ENCODE measurements at places on chromosomes 5 and 9.

DNA sequence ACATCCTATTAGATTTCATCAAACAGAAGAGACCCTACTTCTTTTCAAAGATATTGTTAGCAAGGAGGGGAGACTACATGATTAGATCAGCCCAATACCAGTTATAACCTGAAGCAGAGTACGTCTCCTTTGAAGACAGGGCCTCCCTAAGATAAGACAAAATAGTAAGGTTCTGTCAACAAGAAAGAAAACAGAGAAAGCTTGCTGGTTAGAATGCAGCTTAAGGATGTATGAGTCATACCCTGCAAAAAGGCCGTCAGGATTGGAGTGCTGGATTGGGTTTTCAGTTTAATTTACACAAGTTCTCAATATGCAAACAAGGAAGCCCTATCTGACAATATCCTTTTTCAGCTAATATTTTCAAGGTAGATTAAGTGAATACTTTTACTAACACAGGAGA, 1581.2 kb upstream of the WWC1 start:
- DNase-seq: no peak

GRCh38 chr9:99239341-99240060, 17.4 kb downstream of the SEC61B start:
- DNase-seq: no peak

DNA sequence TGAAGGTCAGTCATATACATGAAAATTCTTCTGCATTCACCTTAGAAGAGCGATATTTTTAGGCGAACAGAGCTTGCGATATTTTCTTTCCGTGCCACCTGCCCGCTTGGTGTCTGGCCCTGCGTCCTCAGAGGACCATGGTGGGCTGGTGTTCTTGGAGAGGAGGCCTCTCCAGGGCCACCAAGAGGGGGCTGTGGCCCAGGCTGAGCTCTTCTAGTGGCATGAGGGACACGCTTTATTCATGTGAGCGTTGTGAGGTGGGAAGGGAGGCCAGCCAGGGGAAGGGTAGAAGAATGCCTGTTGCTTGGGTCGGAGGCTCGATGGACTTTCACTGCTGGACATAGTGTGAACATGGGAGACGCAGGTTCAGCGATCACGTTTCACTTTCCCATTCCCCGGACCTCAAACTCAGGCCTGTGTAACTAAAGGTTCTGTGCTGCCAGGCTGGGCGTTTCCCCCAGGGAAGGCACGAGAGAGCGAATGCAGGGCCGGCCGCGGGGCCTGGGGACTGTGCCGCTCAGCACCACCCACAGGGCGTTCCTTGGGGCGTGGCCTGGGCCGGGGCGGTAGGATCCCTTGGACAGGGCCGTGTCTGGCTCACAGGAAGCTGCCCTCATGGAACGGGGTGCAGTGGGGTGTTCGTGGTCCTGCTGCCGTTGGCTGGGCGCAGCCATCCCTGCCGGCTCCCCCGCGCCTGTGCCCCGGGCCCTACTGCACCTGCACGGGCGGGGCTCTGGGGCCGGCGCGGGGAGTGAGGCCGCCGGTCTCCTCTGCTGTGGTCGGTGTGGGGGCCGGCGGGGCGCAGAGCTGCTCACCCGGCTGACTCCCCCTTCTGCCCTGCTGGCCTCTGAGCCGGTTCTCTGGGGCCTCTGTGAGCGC, 40.7 kb upstream of the CLPTM1L start:
- peak; percentile 60 for DNase-seq

DNA sequence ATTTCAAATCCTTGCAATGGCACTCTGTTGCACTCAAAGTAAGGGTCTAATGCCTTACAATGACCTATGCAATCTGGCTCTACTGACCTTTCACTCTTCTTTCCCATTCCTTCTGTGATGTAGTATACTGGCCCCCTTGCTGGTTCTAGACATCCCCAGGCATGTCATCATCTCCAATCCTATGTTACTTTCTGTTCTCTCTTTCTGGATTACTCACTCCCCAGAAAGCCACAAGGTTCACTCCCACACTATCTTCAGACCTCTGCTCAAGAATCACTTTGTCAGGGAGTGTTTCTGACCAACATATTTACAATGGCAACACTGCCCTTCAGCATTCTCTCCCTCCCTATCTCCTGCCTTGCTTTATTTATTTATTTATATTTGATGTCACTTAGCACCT, 802.2 kb upstream of the WWC1 start:
- DNase-seq: no peak

GRCh38 chr9:86764221-86764624, 183.1 kb downstream of the GAS1 start:
- DNase-seq: no peak

DNA sequence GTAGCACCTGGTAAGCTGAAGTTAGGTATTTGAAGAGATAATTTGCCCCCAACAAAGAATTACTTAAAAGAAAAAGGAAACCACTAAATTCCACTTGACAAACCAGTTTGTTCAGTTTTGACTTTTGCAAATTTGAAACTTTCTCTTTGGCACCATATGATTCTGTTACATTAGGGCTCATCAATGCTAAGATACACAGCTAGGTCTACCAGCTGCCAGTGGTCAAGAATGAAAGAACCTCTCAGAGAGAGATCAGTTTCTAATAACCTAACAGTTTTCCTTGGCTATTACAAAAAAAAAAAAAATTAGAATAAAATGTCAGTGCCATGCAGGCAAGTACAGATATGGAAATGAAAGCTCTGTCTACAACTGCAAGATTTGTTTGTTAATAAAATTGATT, 92.3 kb downstream of the CAAP1 start:
- DNase-seq: no peak

DNA sequence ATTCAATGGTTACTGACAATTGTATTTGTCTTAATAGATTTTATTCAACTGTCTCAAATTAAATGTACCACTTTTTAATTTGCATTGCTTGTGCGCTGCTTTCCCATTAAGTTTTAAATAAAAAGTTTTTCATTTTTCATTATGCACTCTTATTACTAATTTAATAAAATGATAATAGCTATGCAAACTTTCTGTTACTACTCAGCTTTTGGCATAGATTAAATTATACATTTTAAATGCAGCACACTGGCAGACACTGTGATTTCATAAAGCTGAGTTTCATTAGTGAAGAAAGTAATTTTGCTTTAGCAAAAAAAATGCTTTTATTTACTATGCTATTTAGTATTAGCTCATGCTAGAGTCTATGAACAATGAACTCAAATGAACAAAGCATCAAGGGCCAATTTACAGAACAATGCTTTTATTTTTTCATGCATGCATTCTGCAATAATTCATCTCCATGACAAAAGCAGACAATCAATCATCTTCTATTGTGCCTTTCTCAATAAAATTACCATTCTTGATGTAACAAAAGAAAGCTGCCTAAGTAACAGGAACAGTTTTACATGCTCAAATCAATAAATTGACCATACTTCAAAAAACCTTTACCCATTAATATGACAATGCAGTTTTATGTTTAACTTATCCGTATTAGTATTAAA, 595.2 kb upstream of the ARRDC3 start:
- no peak for DNase-seq

DNA sequence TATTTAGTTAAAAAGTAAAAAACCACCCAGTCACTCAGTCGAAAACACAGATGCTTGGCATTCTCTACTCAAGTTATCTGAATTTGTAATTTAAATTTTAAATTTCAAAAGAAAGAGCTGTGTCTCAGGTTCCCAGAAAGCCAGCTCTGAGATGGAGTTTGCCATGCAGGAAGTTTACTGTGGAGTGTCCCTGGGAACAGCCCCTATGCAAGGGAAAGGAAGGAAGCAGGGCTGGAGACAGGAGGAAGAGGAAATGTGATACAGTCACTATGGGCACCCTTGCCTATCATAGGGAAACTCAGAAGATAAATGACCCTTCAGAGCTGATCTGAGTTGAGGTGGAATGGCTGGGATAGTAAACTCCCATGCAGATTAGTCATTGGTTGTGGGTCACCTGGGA, 408.8 kb upstream of the ACTBL2 start:
- DNase-seq: no peak

DNA sequence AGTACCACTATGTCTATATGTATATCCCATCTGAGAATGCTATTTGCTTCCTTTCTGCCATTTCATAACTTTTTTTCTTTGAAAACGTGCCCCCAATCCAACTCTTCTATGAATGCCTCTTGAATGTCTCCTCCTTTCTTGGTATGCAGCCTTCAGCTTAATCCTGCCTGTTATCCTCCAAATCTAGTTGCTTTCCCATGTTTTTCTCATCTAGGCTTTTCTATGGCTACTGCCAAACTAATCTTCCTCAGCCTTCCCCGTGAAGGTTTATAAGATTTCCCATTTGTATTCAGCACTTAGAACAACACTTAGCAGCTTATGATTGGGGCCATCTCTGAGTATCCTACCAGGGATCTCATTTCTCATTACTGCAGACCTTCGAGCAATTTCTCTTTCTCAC, 2.5 kb downstream of the TGFBR1 start:
- DNase-seq: no peak

DNA sequence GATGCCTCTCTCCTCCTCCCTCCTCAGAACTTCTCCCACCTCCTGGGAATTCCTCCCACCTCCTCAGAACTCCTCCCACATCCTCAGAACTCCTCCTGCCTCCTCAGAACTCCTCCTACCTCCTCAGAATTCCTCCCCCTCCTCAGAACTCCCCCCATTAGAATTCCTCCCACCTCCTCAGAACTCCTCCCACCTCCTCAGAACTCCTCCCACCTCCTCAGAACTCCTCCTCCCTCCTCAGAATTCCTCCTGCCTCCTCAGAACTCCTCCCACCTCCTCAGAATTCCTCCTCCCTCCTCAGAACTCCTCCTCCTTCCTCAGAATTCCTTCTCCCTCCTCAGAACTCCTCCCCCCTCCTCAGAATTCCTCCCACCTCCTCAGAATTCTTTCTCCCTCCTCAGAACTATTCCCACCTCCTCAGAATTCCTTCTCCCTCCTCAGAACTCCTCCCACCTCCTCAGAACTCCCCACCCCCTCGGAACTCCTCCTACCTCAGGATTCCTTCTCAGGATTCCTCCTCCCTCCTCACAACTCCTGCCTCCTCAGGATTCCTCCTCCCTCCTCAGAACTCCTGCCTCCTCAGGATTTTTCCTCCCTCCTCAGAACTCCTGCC, 23.9 kb downstream of the SLC46A2 start:
- no peak for DNase-seq

DNA sequence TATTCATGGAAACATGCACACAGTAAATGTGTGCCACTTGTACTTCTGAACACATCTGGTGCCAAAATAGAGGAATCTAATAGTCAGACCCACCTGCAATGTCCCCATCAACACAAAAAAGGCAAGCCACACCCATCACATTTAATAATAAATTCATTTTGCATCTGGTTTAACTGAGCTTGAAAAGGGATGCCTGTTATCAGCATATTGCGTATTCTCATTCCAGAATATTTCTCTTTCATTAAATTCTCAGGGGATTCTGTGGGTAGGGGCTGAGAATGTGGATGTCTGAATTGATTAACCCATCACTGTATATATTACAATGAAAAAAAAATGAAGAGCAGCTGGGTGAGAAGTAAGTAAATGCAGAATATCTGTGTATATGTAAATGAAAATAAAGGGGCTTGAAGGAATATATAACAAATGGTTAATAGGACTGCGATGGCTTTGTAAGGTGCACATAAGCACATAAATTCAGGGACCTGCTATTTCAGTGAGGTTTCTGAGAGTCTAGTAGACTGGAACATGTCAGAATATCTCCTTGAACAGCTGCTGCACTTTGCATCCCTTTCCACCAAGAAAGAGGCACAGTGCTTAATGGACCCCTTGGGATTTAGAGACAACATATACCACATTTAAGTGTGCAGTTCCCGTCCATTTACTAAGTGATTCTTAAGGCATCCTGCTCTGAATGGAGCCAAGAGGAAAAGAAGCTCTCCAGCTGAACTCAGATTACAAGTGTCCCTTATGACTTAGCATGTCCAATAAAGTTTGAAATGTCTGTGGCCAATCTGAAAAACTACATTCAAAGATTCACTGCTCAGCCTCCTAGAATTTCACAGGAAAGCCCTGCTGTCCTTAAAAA, 104.1 kb upstream of the NIPBL start:
- DNase-seq: no peak

DNA sequence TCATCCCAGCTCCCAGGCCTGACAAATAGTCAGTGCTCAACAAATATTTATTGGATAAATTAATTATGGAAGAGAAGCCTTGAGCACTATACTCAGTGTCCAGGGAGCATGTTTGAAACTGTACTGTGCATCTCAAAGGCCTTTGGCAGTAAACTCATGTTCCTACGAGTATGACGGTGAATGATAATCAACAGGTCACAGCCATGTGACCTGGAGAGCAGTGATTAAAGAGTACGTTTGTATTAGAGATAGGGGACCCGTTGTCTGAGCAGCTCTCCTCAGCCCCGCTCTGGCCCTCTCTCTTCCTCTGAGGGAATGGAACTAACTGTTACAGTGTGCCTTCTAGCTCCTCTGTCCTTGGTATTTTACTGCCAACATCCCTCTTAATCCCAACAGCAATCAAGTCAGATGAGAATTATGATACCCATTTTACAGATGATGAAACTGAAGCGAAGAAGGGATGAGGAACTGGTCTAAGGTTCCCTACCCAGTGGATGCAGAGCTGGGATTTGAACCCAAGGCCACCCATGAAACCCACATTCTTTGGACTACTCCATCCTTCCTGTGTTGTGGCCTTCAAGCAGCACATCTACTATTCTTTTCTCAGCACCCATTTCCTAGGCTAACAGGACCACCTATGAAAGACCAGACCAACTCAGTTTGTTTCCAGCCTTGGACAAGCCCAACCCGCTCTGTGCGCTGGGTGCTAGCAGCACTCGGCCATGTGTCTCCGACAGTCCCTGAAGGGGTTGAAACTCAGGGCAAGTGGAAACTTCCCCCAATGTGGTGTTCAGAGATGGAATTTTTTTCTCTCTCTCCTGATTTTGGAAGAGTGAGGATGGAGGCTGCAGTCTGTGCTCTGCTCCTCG, 34.9 kb downstream of the SPRY4 start:
- DNase-seq: no peak

- DNase-seq: no peak
Measured at GRCh38 chr9:134175291-134175807, 11.0 kb upstream of the RNU6ATAC start.

GRCh38 chr9:129497813-129498450, 123.0 kb downstream of the C9orf50 start:
- DNase-seq: no peak

DNA sequence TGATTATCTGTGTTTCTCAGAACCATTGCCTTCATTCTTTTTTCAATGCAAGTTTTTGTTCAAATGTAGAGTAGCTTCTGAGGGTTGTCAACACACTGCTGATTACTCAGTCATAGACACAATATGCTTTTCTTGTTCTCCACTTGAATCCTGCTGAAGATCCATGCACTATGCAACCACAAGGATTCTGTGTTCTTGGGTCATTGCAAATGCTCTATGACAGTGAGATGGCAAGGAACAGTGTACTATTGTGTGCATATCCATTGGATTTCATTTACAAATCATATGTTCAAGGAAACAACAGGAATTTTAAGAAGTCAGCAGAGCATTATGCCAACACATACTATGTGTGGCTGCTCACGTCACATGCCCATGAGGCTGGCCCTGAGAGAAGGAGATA, 1590.2 kb downstream of the EFNA5 start:
- no peak for DNase-seq

DNA sequence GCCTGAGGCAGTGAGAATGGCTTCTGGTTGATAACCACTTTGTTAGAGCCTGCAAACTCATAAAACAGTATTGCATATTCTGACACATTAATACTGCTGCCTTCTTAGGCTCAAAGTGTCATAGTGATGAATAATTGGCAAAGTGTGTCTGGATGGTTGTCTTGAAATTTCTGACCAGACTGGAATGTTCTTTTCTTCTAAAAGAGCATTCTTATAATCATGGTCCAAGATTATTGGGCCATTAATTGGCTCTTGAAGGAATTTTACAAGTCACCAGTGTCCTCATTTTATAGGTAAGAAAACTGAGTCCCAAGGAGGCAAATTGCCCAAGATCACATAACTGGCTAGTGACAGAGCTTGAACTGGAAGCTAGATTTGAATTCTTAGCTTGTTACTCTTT, 111.7 kb downstream of the PCSK1 start:
- no peak for DNase-seq
